ENCODE measurements at places on chromosomes 3 and 15. TPM values are rescaled to one million over a fixed set of nuclear protein-coding genes. Genes with fewer than 3 reads are reported as not detected.

Gene ERC2
- 1.6 TPM for total RNA-seq

Gene GXYLT2
- total RNA-seq: 140 TPM

Gene ANKUB1
- not detected for total RNA-seq

Gene MYO1E
- total RNA-seq: 141 TPM

Gene SLC12A1
- total RNA-seq: not detected

Gene SAXO2
- 5.1 TPM for total RNA-seq

Gene SHC4
- 61.8 TPM for total RNA-seq

Gene ABI3BP
- 166 TPM for total RNA-seq

Gene BUB1B
- total RNA-seq: 7.4 TPM

Gene PPM1L
- 8.5 TPM for total RNA-seq

Gene CP
- total RNA-seq: not detected

Gene CYB561D2
- total RNA-seq: 19.5 TPM

Data from chondrocyte (in vitro differentiated cells).